ENCODE measurements at places on chromosomes 12 and 14.

DNA sequence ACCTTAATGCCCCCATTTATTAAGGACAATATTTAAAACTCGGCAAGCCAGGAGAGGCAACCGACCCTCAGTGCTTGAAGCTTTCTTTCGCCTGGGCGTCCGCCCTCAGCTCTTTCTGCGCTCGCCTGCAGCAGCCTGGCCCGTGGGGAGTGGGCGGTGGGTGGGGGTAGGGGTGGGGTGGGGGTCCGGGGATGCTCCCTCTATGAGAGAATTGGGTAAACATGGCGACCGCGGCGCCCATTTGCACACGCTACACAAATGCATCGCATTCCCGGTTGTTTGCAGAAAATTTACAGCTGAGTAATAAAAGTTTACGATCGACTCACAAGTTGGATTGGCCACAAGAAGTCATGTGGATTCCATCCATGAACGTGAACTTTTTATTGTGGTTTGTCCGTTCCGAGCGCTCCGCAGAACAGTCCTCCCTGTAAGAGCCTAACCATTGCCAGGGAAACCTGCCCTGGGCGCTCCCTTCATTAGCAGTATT is 7.7 kb downstream of the HOXC8 start:
- no peak for DNase-seq

- no peak for DNase-seq
Measured at GRCh38 chr14:74064883-74065282, 19.4 kb downstream of the ALDH6A1 start.

- no peak for DNase-seq
Measured at GRCh38 chr12:113400362-113400761, 3.3 kb downstream of the SDS start.

- DNase-seq = no peak
Measured at GRCh38 chr14:89466484-89466883, 49.5 kb upstream of the FOXN3 start.

DNA sequence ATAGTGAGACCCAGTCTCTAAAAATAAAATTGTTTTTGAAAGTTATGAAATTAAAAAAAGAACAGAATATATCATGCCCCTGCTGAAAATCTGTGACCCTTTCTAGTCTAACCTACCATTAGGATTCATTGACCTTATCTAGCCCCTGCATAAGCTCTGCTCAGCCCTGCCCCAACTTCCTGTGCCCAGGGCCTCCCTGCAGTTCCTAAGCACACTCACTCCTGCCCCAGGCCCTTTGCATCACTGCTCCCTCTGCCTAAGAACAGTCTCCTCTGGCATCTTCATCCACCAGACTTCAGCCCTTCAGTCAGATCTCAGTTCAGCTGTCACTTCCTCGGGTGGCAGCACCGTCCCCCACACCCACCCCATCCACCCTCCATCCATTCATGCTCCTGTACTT is 55.4 kb downstream of the SCARB1 start:
- DNase-seq = no peak

DNA sequence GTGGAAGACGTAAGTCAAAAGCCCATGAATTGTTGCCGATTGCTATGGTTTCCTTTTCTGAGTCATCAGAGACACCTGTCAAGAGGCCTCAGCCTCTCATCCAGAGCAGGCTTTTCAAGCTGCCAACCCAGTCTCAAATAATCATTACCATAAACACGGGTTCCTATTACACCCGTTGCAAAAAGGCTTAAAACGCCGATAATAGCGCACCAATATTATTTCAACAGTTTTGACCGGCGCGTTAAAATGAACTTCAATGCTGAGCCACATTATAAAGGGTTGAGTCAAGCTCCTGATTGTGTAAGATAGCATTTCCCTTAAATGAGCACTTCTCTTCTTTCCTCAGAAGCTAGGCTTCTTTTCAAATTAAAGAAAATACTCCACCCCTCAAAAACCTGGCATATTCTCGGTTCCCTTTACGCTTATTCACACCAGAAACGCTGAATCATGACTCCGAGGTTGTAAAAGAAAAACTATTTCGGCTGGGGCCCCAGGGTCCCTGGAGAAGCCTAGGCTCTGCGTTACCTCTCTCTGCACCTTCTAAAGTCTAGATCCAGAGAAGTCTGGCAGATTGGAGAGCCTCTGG is 1.4 kb downstream of the TMTC1 start:
- DNase-seq = no peak

DNA sequence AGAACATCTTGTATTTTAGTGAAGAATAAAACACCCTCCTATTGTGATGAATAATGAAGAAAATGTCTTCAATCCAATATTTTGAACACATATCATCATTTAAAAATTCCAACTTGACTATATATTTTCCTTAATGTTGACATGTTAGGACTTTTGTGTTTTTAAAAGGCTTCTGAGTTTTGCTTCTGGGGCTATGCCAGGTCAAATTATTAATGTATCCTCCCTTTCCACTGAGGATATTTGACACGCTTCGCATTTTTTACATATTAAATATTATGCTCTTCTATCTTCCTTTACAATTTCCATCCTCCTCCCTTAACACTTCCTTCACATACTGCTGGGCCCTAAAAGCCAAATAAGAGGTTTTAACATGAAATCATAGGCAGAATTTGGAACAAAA is 20.6 kb downstream of the RERG start:
- DNase-seq = no peak

DNA sequence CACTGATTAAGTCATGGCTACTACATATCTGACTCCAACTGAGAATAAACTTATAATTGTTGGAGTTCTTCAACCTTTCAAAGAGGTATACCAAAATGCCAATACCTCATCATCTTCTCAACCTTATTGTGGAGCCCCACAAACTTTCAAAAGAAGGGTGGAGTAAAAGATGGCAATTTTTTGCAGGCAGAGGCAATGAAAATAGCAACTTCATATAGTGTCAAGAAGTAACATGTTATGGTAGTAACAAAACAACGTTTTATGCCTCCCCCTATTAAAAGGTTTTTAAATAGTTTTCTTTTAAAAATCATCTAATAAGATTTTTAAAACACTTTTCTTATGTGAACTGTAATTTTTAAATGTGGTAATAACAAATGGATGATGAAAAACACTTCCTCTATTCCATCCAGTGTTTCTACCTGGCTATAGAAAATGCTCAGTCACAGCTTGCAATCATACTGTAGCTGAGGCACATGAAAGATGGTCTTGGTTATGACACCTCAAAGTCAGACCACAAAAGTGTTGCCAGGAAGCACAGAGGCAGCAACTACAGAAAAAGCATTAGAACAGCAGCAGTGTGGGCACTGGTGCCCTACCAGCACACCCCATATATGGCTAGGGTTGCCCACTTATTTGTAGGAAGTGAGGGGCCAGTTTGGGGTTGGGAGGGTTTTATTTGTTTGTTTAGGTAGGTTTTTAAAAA is 7.0 kb downstream of the PPP1R12A start:
- no peak for DNase-seq

Data from thoracic aorta (tissue), 2 donors.